ENCODE measurements at places on chromosomes 7 and 10.

DNA sequence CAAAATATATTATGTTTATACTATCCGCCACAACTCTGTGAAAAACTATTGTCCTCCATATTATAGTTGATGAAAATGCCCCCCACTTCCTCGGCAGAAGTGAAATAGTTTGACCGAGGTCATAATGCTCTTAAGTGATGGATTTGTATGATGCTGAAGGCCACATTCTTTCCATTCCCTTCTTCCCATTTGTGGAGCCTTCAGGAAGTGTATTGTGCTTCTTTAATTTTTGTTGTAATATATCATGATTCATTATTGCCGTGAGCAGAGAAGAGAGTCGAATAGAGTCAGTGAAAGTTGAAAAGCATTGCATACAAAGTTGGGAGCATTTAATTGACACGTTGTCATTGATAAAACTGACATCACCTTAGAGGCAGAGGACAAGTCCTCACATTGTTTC, 460.3 kb downstream of the SUGCT start:
- no peak for DNase-seq

GRCh38 chr10:82249141-82249540, 374.1 kb downstream of the NRG3 start:
- no peak for DNase-seq

DNA sequence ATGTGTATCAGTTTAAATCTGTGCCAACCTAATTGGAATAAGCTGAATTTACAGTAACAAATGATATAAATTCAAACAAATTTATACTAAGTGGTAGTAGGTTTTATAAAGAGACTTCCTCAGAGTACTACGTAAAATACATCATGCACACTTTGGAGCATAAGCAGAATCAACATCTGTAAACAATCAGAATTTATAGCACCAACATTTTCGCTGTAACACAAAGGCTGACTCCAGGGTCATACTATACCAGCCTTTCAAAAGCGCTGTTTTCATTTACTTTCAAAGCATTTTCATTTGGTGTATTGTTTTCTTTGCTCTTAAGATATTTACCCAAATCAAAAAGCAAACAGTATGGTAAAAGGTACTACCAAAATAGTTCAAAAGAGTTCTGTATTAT, 29.3 kb upstream of the TMEM168 start:
- DNase-seq = no peak

DNA sequence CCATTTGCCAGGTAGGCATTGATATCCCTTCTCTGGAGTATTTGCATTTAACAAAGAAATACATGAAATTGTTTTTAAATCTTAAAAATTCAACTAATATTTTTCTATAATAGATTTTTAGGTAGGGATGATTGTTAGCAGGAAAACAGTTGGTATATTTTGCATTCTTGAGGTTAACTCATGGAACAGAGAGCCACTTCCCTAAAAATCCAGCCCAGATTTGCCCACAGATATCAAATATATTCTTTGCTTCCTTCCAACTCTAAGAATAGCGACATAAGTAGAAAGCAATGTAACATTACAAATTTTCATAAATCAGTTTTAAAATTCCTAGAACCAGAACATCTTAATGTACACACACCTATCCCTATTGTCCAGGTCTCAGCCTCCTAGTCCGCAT, 45.0 kb upstream of the ANLN start:
- no peak for DNase-seq

DNA sequence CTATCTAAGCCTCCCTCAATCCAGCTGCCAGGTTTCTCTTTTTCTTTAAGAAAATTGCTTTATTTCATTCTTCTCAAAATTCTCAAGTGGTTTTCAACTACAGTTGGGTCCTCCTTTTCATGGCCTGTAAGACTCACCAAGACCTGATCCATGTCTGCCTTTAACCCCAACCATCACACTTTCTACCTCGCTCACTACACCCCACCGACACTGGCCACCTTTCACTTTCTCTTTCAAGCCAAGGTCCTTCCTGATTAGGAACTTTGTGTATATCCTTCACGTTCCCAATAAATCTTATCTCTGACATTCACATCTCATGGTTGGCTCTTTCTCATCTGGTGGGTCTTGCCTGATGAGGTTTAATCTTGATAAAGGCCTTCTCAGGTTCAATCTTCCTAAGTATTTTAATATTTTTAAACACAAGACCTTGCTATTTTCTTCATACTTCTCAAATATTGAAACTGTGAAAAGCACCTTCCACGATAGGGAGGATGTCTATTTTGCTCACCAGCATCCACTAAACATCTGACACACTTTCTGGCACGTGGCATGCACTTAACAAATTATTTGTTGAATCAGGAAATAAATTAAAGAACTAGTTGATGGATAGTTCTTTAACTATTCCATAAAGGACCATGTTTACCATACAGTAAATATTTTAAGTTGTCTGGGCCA, 624.8 kb downstream of the GRID1 start:
- no peak for DNase-seq

DNA sequence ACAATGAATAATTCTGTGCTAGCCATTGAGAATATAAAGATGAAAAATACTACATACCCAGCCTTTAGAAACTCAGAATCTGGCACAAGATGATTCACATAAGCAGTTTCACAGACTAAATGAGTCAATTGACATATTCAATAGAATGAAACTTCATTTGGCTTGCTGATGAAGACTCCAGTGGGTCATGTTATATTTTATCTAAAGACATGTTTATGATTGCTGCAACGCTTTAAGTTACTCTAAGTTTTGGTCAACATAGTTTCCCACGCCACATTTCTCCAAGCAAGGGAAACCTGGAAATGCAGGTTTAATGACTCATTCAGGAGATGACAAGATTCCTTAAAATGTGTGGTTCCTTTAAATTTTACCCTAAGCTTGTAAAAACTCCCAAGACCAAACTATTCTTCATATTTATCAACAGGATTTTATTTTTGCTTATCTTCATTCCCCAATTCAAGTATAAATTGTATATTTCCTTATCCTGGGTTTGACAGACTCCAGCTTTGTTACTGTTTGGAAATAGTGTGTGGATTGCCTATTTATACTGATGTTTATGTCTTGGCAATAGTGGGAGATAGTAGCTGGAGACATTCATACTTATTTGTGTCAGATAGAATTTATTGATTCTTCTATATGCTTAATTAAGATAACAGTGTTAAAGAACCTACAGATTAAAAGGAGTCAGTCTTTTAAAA, 6.6 kb downstream of the SEMA3A start:
- DNase-seq = peak; percentile 85

DNA sequence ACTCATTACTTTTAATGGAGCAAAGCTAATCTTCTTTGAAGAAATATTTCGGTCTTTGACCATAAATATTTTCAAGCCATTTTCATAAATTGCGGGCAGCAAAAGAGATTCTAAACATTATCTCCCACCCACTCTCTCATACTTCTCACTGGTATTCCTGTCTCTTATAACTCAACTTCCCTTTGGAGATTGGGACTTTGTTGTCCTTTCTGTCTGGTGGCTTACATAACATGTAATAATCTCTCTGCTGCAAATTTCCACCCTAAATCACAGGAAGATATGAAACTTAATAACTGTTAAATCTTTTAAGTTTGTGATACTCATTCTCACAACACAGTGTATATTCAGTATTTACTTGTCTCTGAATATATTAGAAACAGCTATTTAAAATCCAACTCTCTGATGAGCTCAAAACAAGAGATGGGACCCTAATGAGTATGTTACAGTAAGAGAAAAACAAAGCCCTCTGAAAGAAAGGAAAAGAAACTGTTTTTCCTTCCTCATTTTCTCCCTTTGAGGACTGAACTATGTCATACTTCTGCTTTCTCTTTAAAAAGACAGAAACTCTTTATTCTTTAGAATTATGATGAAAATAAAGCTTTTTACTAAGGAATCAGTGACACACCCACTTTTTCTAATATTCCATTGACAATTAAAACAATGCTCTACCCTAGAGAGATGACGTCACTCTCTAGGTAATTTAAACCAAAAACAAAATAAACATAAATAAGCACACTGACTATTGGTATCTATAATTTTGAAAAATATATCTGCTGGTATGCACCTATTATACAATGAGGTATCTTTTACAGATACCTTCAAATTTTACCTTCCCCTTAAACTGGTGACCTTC, 14.7 kb downstream of the CALCR start:
- no peak for DNase-seq

- DNase-seq = no peak
Measured at GRCh38 chr7:12315049-12315448, 88.6 kb downstream of the VWDE start.

GRCh38 chr10:42969909-42970308, 107.0 kb upstream of the RET start:
- no peak for DNase-seq

DNA sequence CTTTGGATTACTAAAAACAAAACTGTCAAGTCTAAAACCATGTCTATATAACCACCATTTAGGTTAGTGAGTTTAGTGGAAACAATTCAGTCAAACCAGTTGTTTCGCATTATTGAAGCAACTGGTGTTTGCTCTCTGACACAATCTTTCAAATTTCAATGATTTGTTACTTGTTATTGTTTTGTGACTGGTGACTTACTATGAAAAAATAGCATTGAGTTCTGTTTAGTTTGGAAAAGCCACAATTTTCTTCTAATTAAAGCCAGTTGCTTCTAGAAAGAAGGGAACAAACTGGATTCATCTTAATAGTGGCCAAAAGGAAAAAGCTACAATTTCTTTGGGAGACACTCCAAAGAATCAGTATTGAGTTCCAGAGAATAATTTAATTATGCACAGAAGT, 30.4 kb downstream of the LAMB4 start:
- DNase-seq = peak; percentile 70

GRCh38 chr7:104891949-104892348, 122.1 kb upstream of the KMT2E start:
- DNase-seq = no peak

GRCh38 chr7:144087230-144087629, 1.2 kb downstream of the OR2A12 start:
- no peak for DNase-seq

DNA sequence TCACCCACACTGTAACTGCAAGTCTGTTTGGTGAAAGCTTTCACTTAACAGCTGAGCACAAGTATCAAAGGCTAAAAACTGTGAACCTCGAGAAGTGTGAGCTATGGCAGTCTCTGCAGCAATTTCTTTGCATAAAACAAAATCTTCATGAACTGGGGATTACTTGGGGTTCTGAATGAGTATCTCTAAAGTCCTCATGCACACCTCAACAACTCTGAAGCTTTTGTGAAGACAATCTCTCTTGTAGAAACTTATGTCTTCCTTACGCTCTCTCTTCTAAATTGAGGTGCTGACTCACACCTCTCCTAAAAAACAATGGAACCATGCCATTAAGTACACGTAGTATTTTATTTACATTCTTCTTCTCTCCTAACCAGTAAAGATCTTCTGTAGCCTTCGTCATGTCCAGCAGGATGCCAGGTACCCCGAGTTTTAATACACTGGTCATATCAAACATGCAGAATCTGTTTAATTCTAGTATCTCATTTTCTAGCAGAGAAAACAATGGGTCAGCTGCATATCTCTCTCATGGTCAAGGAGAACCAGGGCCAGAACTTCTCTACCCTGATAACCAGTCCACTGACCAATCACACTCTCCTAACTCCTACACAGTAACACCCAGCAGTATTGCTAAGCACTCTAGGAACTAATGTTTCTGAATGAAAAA, 76.9 kb downstream of the UBE2H start:
- peak; percentile 34 for DNase-seq

DNA sequence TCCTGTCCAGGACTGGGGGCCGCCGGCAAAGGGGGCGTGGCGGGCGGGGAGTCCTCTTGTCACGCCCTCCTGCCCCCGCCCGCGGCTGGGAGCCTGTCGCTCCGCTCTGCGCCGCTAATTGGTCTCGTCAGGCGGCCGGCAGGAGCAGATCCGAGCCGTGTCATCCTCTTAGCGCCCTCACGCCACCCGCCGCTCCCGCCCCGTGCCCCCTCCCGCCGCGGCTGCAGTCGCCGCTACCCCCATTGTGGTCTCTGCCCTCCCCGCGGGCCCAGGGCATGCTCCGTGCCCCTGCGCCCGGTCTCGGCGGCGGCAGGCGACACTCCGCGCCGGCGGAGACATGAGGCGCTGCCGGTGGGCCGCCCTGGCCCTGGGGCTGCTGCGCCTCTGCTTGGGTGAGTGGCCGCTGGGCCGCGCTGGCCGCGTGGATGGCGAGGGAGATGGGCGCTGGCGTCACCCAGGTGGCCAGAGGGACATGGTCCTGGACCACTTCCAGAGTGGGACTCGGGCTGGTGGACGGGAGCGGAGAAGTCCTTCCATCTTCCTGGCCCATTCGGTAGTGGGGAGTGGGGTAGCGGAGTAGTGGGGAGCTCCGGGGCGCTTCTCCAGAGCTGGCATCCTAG, at the start of gene CDHR1:
CDHR1 (plus strand) TSS at position 114 of the 620 bp plus-strand sequence; CDS start at position 338, 224 bp downstream.
- DNase-seq = no peak

DNA sequence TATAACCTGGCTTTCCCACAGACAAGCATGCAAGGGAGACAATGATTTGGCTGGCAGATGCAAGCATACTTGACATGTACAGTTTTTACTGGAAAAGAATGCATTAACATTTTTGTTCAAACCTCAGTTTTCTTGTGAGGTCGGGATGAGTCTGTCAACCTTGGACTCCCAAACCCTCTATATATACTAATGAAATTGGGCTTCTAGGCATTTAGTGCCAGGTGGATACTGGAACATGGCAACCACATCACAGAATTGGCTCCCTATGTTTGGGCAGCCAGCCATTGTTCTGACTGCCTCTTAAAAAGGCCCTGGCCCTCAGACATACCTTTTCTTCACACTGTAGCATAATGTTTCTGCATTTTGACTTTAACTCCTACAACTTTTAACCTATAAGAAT, 39.1 kb downstream of the CDK6 start:
- DNase-seq = peak; percentile 57
